ENCODE measurements at places on chromosomes 3 and 15.

- no peak for DNase-seq
Measured at GRCh38 chr3:98893740-98894139, 7.8 kb downstream of the DCBLD2 start.

DNA sequence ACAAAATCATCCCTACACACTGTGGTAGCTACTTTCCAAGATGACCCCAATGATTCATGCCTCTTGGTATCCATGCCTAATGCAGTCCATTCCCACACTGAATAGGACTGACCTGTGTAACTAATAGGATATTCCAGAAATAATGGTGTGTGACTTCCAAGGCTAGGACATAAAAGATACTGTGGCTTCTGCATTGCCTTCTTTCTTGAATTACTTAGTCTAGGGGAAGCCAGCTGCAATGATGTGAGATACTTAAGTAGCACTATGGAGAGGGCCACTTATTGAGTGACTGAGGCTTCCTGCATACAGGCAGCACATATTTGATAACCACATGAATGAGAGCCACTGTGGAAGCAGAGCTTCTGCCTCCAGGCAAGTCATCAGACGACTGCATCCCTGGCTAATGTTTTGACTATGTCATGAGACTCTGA lies 50.1 kb downstream of the NR1I2 start:
- DNase-seq: no peak

DNA sequence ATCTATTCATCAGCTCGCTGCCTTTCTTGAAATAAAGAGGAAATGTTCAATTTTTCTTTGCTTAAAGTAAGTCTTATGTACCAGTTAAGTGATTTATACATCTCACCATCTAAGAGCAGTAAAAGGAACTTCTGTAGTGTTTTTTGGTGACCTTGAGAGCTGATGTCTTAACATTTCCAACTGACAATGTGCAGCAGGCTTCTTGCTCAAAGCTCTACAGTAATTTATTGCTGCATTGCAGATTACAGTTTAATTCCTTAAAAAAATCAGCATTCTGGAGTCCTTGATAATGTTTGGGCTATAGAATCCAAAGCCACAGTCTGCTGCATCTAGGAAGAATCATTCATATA lies 61.6 kb downstream of the DIPK2A start:
- DNase-seq: no peak

DNA sequence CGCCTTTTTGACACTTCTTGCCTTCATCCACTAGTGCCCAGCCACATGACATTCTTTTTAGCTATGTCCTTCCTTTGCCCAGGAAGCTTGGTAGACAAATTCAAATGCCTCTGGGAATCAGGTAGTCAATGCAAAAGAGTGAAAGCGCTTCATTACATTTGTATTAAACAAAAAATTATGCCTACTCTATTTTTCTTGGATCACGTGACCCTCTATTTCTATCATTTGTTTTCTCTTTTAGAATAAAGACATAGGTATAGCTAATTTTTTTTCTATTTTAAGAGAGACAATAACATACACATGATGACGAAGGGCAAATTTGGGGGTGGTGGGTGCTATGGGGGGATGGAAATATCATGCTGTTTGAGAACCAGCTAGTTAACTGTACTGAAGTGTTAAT lies 384.8 kb downstream of the C3orf38 start:
- no peak for DNase-seq

- no peak for DNase-seq
Measured at GRCh38 chr3:156762631-156763185, 63.4 kb upstream of the LEKR1 start.

GRCh38 chr15:67977414-67978089 lies 76.6 kb upstream of the PIAS1 start:
- DNase-seq: no peak

DNA sequence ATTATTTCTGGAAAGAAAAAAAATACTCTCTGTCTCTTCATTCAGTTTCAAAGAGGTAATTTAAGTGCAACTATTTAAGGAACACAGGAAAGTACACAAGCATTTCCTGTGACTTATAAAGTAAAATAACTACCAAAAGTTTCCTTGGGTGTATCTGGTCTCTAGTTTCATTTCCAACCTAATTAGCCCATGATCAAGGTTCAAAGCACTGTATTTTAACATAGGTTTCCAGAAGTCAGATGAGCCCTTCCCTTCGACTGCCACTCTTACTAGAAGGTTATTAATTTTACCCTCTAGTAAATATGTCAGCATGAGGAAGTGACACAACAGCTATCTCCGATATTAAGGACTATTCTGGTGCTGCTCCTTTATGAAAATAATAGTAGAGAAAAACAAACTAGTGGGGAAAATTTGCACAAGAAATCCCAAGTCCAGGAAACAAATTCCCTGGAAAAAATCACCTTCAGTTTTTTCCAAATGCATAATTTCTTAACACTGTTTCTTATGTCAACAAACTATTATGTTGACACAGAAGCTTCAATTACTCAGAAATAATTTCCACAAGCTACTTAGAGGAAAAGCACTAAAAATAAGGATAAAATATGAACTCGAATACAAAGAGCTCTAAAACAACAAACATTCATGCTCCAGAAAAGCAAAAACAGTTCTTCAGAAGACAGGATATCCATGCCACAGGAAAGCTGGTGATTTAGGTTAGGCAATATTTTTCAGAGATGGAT lies 35.3 kb downstream of the CCPG1 start:
- no peak for DNase-seq

DNA sequence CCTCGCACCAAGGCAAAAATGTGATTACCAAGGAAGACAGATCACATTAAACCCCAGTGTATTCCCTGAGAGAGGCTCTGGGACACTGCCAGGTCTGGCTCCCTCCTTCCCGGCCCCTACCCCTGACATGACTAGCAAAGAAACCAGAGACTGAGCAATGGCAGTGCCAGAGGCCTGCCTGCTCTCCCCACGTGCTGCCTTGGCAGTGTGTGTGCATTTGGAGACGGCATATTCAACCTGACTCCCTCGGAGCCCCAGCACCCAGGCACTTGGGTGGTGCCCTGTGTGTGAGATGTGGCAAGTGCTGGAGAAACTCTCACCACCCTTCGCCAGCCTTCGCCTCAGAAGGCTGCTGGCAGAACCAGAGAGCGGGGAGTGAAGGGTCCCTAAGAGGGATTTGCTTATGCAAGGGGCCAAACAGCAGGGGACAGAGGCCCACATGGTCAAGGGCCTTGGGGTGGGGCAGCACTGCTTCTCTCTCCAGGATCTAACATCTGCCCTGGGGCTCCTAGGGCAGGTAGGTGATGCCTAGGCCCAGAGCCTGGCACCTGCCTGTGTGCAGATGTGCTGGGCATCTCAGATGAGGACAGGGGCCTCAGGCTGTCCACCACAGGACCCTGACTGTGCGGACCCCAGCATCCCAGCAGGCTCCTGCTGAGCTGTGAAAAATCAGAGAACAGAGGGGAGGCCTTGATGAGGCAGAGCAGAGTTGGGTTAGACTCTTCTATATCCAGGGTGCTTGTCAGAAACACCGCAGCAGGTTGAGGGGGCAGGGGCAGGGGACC lies 23.6 kb upstream of the PLXNA1 start:
- no peak for DNase-seq

GRCh38 chr3:37029516-37030163 lies 36.3 kb downstream of the MLH1 start:
- DNase-seq: no peak

DNA sequence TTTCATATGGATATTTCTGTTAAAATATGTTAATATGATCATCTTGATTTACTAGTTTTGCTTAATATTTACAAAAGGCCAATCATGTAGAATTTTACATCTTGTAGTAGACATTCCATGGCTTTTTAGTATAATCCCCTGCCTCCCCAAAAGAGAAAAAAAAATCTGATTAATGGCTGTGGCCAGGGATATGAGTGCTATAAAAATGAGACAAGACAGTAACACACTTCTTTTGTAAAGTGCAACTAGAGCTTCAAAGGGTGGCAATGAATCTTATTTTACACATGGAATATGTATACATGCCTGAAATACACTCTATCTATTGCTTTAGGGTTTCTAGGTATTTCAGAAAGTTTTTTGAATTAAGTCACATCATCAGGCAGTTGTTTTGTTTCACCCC lies 112.2 kb upstream of the NANOGP8 start:
- DNase-seq: no peak

DNA sequence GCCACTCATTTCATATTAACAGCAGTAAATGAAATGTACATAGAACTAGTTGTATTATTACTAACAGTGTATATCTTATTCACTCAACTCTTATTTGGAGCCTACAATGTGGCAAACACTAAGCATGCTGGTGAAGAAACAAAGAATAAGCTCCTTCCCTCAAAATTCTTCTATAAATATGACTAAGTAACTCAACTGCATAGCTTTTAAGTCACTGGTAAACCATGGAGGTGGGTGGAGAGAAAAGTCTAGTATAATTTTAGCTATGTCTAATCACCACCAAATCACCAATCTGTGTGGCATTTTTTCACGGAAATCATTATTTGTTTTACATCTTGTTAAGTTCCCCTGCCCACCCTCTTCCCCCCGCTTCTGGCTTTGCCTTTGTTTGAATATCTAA lies 17.5 kb downstream of the COPS2 start:
- DNase-seq: no peak

DNA sequence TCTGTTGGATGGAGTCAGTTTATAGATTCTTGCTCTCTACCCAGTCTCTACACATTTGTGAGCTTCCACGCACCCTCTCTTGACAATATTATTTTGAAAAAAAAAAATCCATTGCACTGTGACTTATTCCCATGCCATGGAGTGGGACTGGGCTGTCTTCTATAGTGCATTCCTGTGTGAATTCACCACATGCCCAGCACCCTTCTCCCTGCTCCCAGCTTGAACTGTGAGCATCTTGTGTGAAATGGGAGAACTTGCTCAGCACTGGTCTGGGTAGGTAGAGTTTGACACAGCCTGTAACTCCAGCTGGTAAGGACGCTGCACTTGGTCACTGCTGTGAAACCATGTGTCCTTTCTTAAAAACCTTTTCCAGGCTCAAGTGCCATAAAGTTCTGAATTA lies 91.9 kb downstream of the ARNT2 start:
- no peak for DNase-seq

- no peak for DNase-seq
Measured at GRCh38 chr3:42507761-42508335, 5.4 kb downstream of the VIPR1 start.

DNA sequence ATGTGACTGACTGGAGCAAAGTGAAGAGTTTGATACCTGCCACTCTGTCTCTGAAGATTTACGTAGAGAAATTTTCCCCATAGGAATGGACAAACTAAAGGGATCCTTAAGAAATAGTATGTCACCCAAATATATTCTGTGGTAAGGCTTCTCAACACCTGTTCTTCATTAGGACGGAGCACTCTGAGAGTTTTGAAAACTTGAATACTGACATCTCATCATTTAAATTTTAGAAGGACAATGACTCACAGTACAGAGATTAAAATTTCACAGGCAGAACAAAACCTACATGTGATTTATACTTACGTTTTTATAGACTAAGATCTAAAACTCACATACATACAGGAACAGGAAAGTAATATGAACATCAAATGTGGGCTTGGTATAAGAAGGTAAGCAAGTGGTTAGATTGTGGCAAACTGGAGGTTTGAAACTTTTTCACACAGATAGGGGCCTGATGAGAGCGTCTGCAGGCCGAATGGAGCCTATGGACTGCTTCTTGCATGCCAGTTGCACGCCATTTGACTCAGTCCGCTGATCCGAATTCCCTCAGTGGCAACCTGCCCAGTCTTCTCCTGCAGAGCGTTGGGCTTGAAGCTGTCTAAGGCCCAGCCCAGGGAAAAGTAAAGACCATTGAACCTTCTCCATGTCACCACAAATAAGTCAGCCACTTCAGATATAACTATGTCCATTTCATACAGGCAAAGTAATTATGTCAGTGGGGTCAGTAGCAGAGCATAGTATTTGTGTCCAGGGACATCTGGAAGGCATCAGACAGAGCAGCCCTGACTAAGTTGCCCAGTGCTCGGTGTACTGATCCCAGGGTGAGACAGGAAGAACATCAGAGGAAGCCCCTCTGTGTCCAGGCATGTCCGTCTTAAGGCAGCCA lies 45.7 kb downstream of the ZBTB38 start:
- no peak for DNase-seq

DNA sequence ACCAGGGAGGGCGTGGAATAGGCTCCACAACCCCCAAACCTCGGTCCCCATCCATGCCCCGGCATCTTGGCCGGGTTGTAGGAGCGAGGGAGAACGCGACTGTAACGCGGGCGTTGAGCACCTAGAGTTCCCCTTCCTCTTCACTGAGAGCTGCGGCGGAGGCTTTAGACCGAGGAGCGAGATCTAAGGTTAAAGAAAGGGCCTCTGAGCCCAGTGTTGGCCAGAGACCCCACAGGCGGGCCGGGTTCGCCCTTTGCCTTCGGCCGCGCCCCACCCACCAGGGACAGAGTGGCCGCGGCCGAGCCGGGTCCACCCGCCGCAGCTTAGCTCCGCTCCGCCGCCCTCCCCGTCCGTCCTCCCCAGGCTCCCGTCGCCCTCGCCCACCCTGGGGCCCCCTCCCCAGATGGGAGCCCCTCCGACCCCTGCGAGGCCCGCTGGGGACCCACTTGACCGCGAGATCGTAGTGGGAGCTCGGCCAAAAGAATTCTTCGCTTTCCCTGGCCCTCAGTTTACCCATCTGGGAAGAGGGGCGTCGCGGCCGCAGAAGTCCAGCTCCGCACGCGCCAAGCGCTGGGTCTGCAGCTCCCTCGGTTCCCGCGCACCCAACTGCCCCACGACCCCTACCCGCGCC lies 425 bp downstream of the ANPEP start:
- DNase-seq: peak; percentile 11

GRCh38 chr3:115071166-115071565 lies 75.9 kb downstream of the ZBTB20 start:
- DNase-seq: no peak

Measured in naive B cell (primary cell).